ENCODE measurements at places on chromosomes 12 and 14.

GRCh38 chr12:39935275-39935674 is 170.6 kb downstream of the SLC2A13 start:
- H3K27me3 ChIP-seq, result no peaks in the 10 kb centered on the region
- no peaks in the 10 kb centered on the region for H3K36me3 ChIP-seq
- no peak overlapping the region for H3K4me3 ChIP-seq
- no peak for DNase-seq

- H3K27me3 ChIP-seq, result no peaks in the 10 kb centered on the region
- H3K4me1 ChIP-seq, result peaks cover 9% of the 10 kb centered on the region
- no peaks in the 10 kb centered on the region for H3K36me3 ChIP-seq
- H3K27ac ChIP-seq, result no peak overlapping the region
- no peak for DNase-seq
These were observed 108.7 kb upstream of the HIF1A start for GRCh38 chr14:61586544-61587055.

- no peaks in the 10 kb centered on the region for H3K4me1 ChIP-seq
- H3K4me3 ChIP-seq, result no peak overlapping the region
- no peaks in the 10 kb centered on the region for H3K27me3 ChIP-seq
- H3K36me3 ChIP-seq, result peaks cover 13% of the 10 kb centered on the region
- H3K27ac ChIP-seq, result no peak overlapping the region
These were observed 41.3 kb upstream of the TESC start for GRCh38 chr12:117140397-117141096.

- H3K36me3 ChIP-seq, result no peaks in the 10 kb centered on the region
- no peaks in the 10 kb centered on the region for H3K27me3 ChIP-seq
- DNase-seq, result no peak
- no peaks in the 10 kb centered on the region for H3K4me1 ChIP-seq
- no peak overlapping the region for H3K27ac ChIP-seq
These were observed 128.1 kb downstream of the ASCL1 start for GRCh38 chr12:103085541-103085940.

DNA sequence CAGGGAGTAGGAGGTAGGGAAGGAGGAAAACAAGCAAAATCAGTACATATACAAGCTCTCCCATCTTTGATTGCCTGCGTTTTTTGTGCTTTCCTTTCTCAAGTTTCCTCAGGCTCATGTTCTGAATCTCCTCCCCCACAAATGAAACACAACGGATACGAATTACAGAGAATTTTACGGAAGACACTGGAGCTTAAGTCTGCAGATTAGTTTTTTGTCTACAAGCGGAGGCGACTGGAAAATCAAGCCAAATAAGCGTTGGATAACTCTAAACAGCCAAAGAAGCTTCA is 612 bp downstream of the WBP11 start:
- peak overlapping the region; percentile 89 for H3K4me3 ChIP-seq
- H3K27me3 ChIP-seq, result no peaks in the 10 kb centered on the region
- DNase-seq, result no peak
- peaks cover 22% of the 10 kb centered on the region for H3K36me3 ChIP-seq
- peak overlapping the region; percentile 96 for H3K27ac ChIP-seq
- peaks cover 7% of the 10 kb centered on the region for H3K4me1 ChIP-seq

GRCh38 chr12:52080403-52081251 is 1.1 kb downstream of the SMIM41 start:
- H3K27me3 ChIP-seq, result no peaks in the 10 kb centered on the region
- no peak overlapping the region for H3K4me3 ChIP-seq
- H3K4me1 ChIP-seq, result peaks cover 18% of the 10 kb centered on the region

GRCh38 chr14:57060276-57060955 is 208.3 kb downstream of the EXOC5 start:
- no peak overlapping the region for H3K4me3 ChIP-seq
- H3K27ac ChIP-seq, result no peak overlapping the region
- H3K4me1 ChIP-seq, result peaks cover 6% of the 10 kb centered on the region
- no peak for DNase-seq

- no peak overlapping the region for H3K4me3 ChIP-seq
- no peak overlapping the region for H3K27ac ChIP-seq
- no peak for DNase-seq
- no peaks in the 10 kb centered on the region for H3K27me3 ChIP-seq
- peaks cover 5% of the 10 kb centered on the region for H3K36me3 ChIP-seq
- no peaks in the 10 kb centered on the region for H3K4me1 ChIP-seq
These were observed 17.0 kb downstream of the DTD2 start for GRCh38 chr14:31440280-31440679.

- H3K27me3 ChIP-seq, result no peaks in the 10 kb centered on the region
- H3K4me3 ChIP-seq, result no peak overlapping the region
- H3K4me1 ChIP-seq, result peaks cover 2% of the 10 kb centered on the region
- no peaks in the 10 kb centered on the region for H3K36me3 ChIP-seq
- no peak for DNase-seq
- no peak overlapping the region for H3K27ac ChIP-seq
These were observed 27.9 kb downstream of the TMEM30B start for GRCh38 chr14:61253064-61253738.

GRCh38 chr12:22283006-22283506 is 51.5 kb downstream of the ST8SIA1 start:
- no peak overlapping the region for H3K27ac ChIP-seq
- H3K36me3 ChIP-seq, result peaks cover 2% of the 10 kb centered on the region
- H3K4me1 ChIP-seq, result peaks cover 6% of the 10 kb centered on the region
- H3K27me3 ChIP-seq, result no peaks in the 10 kb centered on the region
- no peak overlapping the region for H3K4me3 ChIP-seq

DNA sequence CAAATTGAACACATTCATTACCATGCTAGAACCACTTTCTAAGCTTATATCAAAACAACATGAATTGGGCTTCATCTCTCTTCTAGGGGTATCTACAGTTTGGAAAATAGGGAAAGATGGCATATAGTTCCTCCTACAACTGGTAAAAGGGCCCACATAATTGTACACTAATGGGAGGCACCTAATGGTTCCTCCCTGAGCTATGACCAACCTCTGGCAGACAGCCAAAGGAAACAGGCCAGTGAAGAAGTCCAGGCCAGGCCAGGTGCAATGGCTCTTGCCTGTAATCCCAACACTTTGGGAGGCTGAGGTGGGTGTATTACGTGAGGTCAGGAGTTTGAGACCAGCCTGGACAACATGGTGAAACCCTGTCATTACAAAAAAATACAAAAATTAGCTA is 23.2 kb upstream of the APOF start:
- no peaks in the 10 kb centered on the region for H3K27me3 ChIP-seq
- no peaks in the 10 kb centered on the region for H3K36me3 ChIP-seq
- no peak overlapping the region for H3K27ac ChIP-seq
- H3K4me3 ChIP-seq, result no peak overlapping the region

- H3K36me3 ChIP-seq, result peaks cover 7% of the 10 kb centered on the region
- no peaks in the 10 kb centered on the region for H3K27me3 ChIP-seq
- peaks cover 43% of the 10 kb centered on the region for H3K4me1 ChIP-seq
- peak overlapping the region; percentile 86 for H3K4me3 ChIP-seq
- DNase-seq, result no peak
These were observed 1.1 kb downstream of the CD63 start for GRCh38 chr12:55727643-55728185.

DNA sequence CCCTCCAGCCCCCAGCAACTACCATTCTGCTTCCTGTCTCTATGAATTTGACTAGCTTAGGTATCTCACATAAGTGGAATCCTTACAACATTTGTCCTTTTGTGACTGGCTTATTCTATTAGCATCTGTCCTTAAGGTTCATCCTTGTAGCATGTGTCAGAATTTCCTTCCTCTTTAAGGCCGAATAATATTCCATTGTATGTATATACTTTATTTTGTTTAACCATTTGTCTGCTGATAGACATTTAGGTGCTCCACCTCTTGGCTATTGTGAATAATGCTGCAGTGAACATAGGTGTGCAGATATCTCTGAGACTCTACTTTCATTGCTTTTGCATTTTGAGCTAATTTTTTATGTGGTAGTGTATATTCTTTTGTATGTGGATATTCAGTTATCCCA is 75.7 kb downstream of the SPATS2 start:
- no peak for DNase-seq
- no peaks in the 10 kb centered on the region for H3K27me3 ChIP-seq
- H3K4me3 ChIP-seq, result no peak overlapping the region
- no peaks in the 10 kb centered on the region for H3K36me3 ChIP-seq
- no peaks in the 10 kb centered on the region for H3K4me1 ChIP-seq

GRCh38 chr12:125070112-125070511 is 4.9 kb downstream of the AACS start:
- no peaks in the 10 kb centered on the region for H3K36me3 ChIP-seq
- DNase-seq, result no peak
- H3K27ac ChIP-seq, result no peak overlapping the region
- peaks cover 11% of the 10 kb centered on the region for H3K4me1 ChIP-seq
- H3K4me3 ChIP-seq, result no peak overlapping the region
